ENCODE measurements at places on chromosomes 7 and 10. TPM values are rescaled to one million over a fixed set of nuclear protein-coding genes. Genes with fewer than 3 reads are reported as not detected.

The NT5C3A gene
- 35.0 TPM for total RNA-seq

The UNC5B gene
- 3.7 TPM for total RNA-seq

The CCDC3 gene
- 1.6 TPM for total RNA-seq

The HOXA7 gene
- total RNA-seq: 1.5 TPM

The NOS3 gene
- total RNA-seq: 1.1 TPM

The SCRN1 gene
- total RNA-seq: 60.4 TPM

- H3K36me3 ChIP-seq: no peaks in the 10 kb centered on the region
- DNase-seq: no peak
- H3K27me3 ChIP-seq: peaks cover 11% of the 10 kb centered on the region
- no peak overlapping the region for H3K4me3 ChIP-seq
Observed at GRCh38 chr10:43872644-43873043, 224.0 kb upstream of the ZNF32 start.

DNA sequence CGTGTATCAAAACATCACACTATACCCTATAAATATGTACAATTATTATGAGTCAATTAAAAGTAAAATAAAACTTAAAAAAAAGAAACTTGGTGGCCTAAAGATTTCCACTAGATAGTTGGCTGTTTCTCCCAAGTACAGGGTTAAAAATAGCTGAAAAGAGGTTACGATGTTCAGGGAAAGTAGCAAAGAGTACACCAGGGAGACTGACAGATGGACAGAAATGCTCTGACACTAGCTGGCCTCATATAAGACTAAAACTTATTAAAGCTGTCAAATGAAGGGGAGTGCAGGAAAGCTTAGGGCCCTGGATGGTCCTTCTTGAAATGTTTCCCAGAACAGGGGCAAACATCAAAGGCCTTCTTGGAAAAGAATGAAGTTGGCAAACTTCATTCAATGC lies 51.3 kb downstream of the TCAF1 start:
- H3K4me3 ChIP-seq: no peak overlapping the region
- peaks cover 1% of the 10 kb centered on the region for H3K36me3 ChIP-seq
- DNase-seq: no peak
- H3K27me3 ChIP-seq: no peaks in the 10 kb centered on the region
- no peak overlapping the region for H3K27ac ChIP-seq

- H3K27me3 ChIP-seq: no peaks in the 10 kb centered on the region
- peaks cover 7% of the 10 kb centered on the region for H3K4me1 ChIP-seq
- DNase-seq: no peak
- no peaks in the 10 kb centered on the region for H3K36me3 ChIP-seq
- H3K27ac ChIP-seq: no peak overlapping the region
Observed at GRCh38 chr7:47669178-47669891, 87.4 kb upstream of the TNS3 start.

DNA sequence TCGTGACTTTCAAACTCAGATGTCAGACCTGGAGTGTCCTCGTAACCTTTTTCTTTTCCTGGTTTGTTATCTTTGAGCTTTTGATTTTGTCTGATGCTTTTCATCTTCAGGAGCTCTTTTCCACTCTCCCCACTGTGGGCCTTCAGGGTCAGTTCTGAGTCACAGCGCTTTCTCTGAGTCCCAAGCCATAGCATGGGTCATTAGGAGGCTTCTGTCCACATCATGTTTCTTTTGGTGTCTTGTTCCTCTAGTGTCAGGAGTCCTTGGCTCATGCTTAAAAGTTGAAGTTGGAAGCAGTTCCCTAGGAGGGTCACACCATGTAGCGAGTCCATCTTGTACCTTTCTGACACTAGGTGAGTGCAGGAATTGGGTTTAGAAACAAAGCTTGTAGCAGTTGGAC lies 40.3 kb downstream of the DAGLB start:
- peaks cover 47% of the 10 kb centered on the region for H3K36me3 ChIP-seq
- H3K27me3 ChIP-seq: no peaks in the 10 kb centered on the region
- DNase-seq: no peak
- no peak overlapping the region for H3K4me3 ChIP-seq
- no peaks in the 10 kb centered on the region for H3K4me1 ChIP-seq
- peak overlapping the region; percentile 23 for H3K27ac ChIP-seq

GRCh38 chr7:43484678-43485395 lies 98.1 kb upstream of the STK17A start:
- no peaks in the 10 kb centered on the region for H3K36me3 ChIP-seq
- DNase-seq: no peak
- H3K4me1 ChIP-seq: peaks cover 59% of the 10 kb centered on the region
- no peak overlapping the region for H3K4me3 ChIP-seq

DNA sequence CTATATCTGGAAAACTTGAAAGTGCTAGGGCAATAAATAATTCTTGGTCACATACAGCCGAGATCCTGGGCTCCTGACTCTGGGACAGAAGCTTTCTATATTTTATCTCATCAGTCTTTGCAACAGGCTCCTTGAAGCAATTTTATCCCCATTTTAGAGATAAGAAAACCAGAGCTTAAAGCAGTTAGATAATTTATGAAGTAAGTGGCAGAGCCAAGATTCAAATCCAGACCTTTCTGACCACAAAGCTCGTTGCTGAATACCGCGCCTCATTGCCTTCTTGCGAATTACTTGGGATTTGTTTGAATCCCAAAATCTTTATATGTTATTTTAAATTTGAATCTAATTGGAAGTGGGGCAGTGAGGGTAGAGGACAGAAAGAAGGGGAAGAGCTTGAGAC lies 106.0 kb downstream of the TCF7L2 start:
- DNase-seq: no peak
- H3K4me3 ChIP-seq: no peak overlapping the region

DNA sequence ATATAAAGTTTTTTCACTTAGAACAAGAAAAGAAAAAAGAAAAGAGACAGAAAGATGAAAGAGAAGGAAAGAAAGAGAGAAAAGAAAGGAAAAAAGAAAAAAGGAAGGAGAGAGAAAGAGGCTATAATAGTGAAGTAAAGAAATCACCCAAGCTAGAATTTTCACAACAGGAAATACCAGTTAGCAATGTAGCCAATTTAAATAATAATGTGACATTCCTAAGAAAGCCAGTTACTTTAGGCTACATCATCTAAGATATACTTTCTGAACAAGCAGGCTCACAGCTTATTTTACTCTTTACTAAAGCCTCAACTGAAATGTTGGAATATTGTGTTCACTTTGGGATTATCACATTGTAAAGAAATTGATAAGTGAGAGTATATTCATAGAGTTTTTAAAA lies 53.6 kb downstream of the GPR37 start:
- no peak overlapping the region for H3K4me3 ChIP-seq
- DNase-seq: no peak
- no peak overlapping the region for H3K27ac ChIP-seq

DNA sequence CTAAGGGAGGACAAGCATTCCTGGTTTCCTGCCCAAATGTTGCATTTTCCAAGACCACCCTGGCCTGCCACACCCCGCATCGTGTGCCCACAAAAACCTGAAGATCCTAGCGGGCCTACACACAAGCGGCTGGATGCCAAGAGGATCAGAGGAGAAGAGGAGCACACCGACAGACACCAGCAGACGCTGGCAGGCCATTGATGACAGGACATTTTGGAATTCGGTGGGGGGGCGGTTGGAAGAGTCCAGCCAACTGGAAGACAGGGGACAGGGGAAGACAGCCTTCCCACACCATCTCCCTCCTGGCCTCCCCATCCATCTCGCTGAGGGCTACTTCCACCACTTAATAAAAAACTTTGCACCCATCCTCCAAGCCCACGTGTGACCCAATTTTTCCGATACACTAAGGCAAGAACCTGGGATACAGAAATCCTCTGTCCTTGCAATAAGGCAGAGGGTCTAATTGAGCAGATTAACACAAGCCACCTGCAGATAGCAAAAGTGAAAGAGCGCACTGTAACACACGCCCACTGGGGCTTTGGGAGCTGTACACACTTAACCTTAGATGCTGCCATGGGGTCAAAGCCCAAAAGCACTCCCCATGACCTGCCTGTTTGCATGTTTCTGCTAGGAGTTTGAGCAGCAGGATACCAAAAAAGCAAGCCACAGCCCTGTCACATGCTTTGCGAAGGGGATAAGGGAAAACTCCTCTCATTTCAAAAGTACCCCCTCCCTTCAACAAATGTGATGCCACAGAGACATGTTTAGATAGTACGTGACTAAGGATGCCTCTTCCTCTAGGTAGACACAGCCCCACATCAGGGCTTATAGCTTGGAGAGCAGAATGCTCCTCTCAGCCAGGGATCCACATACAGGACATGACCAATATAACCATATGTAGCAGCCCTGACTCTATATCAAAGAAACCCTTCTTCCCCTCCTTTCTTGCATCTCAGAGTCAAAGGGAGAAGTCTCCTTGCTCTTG lies 13.4 kb upstream of the SMNDC1 start:
- H3K27me3 ChIP-seq: no peaks in the 10 kb centered on the region
- no peak overlapping the region for H3K27ac ChIP-seq
- H3K4me3 ChIP-seq: no peak overlapping the region
- DNase-seq: no peak

DNA sequence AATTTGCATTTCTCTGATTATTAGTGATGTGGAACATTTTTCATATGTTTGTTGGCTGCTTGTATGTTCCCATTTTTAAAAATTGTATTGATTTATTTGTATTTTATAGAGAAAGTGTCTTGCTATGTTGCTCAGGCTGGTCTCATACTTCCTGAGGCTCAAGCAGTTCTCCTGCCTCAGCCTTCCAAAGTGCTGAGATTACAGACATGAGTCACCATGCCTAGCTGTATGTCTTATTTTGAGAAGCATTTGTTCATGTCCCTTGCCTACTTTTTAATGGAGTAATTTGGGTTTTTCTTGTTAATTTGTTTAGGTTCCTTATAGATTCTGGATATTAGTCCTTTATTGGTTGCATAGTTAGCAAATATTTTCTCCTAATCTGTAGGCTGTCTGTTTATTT lies 214.2 kb upstream of the KAT6B start:
- no peak overlapping the region for H3K4me3 ChIP-seq
- DNase-seq: no peak
- peaks cover 1% of the 10 kb centered on the region for H3K36me3 ChIP-seq

- H3K36me3 ChIP-seq: peaks cover 10% of the 10 kb centered on the region
- no peak overlapping the region for H3K4me3 ChIP-seq
Observed at GRCh38 chr7:133481676-133482075, 228.8 kb downstream of the EXOC4 start.

- H3K27ac ChIP-seq: no peak overlapping the region
- H3K4me1 ChIP-seq: peaks cover 16% of the 10 kb centered on the region
- H3K27me3 ChIP-seq: peaks cover 9% of the 10 kb centered on the region
- peaks cover 2% of the 10 kb centered on the region for H3K36me3 ChIP-seq
- no peak overlapping the region for H3K4me3 ChIP-seq
Observed at GRCh38 chr10:3415038-3415736, 242.6 kb upstream of the PITRM1 start.

DNA sequence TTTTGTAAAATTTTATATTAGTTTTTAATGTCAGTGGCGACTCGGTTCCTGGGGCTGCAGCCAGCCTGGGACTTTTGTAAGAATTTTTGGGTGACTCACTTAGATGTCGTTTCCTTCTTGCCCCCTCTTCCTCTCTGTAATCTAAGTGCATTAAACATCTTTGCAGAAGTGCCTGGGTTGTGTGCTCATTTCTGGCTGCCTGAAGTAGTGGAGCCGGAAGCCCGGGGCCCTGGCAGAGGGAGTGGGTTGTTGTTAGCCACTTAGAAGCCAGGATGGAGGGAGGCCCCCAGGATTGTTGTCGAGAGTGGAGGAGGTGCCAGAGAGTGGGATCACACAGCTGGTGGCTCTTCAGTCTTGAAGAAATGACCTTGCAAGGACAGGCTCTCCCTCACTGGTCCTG lies 11.0 kb upstream of the TRIM8 start:
- H3K27ac ChIP-seq: no peak overlapping the region
- no peak overlapping the region for H3K4me3 ChIP-seq
- peaks cover 6% of the 10 kb centered on the region for H3K36me3 ChIP-seq
- H3K27me3 ChIP-seq: no peaks in the 10 kb centered on the region
- DNase-seq: no peak
- H3K4me1 ChIP-seq: peaks cover 13% of the 10 kb centered on the region

DNA sequence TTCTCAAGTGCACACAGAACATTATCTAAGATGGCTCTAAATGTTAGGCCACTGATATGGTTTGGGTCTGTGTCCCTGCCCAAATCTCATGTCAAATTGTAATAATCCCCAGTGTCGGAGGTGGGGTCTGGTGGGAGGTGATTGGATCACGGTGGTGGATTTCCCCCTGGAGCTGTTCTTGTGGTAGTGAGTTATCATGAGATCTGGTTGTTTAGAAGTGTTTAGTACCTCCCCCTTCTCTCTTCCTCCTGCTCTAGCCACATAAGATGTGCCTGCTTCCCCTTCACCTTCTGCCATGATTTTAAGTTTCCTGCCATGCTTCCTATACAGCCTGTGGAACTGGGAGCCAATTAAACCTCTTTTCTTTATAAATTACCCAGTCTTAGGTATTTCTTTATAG lies 11.2 kb upstream of the GSTK1 start:
- H3K36me3 ChIP-seq: peaks cover 2% of the 10 kb centered on the region
- peaks cover 7% of the 10 kb centered on the region for H3K4me1 ChIP-seq
- DNase-seq: no peak

- peak overlapping the region; percentile 2 for H3K27ac ChIP-seq
- no peaks in the 10 kb centered on the region for H3K27me3 ChIP-seq
- peaks cover 66% of the 10 kb centered on the region for H3K4me1 ChIP-seq
- no peak for DNase-seq
- H3K4me3 ChIP-seq: no peak overlapping the region
Observed at GRCh38 chr10:28684986-28685580, 7.8 kb downstream of the BAMBI start.
